Left colon (tissue), 2 donors: ENCODE measurements at places on chromosomes 4 and X. TPM values are rescaled to one million over a fixed set of nuclear protein-coding genes. Genes with fewer than 3 reads are reported as not detected.
A peak's percentile ranks its signal among the peaks of the same experiment; 100 is the strongest.

DNA sequence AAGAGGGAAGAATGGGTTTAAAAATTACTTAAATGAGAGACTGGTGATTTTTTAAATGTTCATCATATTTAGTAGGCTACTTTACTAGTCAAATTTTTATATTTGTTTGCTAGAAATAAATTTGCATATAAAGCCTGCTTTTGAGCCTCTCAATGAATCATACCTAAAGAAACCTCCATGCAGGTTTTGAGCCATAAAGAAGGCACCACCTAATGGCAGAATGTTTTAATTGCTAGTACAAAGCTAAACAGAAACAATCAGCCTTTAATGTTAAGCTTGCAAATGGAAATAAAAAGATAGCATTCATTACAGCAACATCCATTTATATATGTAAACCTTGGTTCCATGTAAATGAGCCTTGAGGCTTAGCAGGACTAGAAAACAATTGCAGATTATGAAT, 989.7 kb downstream of the CCSER1 start:
- no peak for DNase-seq

DNA sequence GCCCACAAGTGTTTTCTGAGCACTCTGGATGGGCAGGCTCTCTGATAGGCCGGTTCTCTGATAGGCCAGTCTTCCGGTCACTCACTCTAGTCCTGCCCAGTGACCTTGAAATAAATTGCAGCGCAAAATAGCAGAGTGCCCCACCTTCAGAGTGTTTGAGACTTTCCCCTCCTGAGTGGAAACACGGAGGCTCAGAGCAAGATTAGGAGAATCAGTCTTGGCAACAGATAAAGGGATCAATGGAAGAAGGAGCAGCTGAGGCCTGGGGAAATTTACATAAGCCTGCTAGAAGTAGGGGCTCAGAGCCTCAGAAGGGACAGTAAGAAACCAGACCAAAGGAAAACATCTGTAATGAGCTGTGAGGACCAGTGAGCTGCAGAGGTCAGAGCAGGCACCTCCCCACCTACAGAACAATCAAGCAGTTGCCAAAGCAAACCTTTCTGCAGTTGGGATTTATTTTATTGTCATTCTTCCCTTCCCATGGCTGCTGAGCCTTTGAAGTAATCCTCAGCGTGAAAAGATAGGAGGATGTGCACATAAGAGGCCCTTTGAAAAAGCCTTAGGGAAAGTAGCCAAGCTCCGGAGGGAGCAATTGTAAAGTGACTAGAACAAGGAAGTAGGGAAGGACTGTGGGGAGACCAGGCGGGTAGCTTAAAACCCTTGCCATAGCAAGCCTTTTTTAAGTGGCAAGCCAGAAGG, 89.1 kb upstream of the TSPAN5 start:
- peak; percentile 65 for DNase-seq

- DNase-seq, result no peak
Observed at GRCh38 chr4:30866346-30866745, 146.2 kb downstream of the PCDH7 start.

DNA sequence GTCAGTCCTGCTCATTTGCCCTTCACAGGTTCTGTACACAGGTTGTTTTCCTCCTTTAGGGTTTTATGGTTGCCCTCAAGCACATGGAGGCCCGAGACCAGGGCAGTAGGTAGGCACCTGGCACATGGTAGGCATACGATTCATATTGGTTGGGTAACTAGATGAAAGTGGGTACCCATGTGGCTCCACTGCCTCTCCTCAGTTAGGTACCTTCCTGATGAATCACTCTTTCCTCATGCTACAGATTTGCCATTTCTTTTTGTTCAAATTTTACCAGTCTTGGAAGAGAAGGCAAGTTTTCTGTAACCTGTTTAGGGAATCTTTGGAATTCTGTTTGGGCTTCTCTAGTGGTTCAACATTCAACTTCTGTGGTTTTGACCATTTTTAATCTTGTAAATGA, 121.3 kb downstream of the FHIP1A start:
- no peak for DNase-seq

DNA sequence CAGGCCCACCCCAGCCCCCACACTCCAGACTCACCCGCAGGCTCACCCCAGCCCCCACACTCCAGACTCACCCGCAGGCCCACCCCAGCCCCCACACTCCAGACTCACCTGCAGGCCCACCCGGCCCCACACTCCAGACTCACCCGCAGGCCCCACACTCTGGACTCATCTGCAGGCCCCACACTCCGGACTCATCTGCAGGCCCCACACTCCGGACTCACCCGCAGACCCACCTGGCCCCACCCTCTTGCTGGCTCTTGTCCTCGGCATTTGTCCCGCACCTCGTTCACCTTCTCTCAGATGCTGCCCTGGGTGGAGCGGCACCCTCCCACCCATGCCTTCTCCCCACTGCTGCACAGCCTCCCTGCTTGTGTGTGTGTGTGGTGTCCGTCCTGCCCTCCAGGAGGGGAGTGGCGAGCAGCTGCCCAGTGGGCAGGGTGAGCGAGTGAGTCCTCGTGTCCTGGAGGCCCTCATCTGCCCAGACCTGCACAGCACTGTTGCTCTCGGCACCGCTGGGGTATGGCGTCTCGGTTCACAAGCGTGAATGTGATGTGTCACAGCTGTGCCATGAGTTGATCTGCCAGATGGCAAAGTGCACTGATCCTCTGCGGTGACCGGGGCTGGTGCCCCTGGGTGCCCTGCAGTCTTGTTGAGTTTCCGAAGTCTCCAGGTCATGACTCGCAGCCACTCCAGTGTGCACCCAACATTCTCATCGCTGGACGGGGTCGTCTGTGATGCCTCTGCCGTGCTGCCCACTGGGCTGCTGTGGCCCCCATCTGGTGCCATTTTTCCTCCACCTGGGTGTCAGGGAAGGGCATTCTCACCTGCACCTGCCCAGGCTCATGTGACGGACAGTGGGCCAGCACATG, 27.7 kb downstream of the MAEA start:
- DNase-seq, result no peak

DNA sequence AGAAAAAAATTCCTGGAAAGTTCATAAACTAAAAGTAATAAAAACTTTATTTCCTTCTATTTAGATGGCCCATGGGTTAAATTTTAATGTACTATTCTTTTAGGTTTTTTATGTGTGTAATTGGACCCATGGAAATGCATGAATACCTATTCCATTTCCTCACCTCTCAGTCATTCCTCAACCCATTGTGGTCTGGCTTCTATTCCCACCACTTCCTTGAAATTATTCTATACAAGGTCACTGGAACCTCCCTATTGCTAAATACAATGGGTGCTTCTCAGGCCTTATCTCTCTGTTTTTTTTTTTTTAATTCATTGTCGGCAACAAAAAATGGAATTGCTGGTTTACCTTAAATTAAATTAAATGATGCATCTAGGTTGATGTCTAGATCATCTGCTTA, 17.2 kb downstream of the SLC39A8 start:
- no peak for DNase-seq

DNA sequence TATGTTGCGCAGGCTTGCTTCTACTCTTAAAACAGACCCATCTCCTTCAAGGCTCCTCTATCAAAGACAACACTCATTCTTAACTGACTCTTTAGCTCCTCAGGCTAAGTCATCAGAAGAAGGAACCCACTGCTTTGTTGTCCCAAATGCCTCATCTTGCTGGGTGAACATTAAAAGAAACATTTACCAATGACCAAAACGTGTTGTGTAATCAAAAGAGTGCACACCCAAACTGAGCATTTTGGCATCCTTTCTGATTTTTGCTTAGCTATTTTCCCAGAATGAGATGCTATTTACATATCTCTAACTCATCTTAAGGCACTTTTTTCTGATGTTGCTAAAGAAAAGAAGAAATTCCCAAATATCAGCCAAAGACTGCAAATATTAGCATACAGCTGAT, 131.7 kb upstream of the VCX3A start:
- no peak for DNase-seq

DNA sequence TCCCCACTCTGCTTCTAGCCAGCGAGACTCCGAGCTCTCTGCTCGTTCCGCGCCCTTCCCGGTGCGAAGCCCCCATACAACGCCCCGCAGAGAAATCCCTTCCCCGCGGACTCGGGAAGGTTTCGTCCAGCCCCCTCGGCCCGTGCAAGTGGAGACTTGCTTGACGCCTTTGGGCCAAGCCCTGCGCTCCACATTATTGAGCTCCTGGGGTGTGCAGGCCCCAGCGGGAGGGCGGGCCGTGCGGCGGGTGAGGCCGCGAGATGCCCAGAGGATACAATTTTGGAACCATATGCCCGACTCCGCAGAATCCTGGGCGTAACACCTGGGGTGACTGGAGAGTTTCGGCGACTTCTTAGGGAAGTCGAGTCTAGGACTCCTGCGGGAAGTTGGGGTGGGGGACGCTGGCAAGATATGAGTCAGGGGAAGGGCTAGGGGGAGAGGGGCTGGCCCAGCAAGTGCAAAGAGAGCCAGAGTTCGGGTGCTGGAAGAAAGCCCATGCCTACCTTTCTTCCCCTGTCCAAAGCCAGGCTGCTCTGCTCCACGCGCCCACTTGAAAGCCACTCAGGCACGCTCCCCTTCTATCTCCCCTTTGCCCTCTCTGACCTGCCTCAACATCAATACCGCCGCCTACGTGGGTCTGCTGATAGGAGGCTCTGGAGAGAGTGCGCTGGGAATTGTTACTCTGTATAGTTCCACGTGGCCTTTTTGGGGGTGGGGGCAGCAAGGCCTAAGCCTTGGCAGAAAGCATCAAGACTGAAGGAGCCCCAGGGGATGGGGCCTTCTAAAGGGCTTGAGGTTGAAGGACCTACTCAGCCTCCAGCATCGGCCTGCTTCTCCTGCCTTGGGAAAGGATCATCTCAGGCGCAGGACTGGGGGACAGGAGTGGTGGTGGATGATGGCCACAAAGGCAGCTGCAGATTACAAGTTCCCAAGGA, 1.2 kb upstream of the ELF4 start:
- no peak for DNase-seq

GRCh38 chrX:129654652-129655546, at the start of gene APLN:
Gene APLN (minus strand): TSS chrX:129654956. CDS start chrX:129654630, 326 bp downstream.
- peak; percentile 28 for DNase-seq

DNA sequence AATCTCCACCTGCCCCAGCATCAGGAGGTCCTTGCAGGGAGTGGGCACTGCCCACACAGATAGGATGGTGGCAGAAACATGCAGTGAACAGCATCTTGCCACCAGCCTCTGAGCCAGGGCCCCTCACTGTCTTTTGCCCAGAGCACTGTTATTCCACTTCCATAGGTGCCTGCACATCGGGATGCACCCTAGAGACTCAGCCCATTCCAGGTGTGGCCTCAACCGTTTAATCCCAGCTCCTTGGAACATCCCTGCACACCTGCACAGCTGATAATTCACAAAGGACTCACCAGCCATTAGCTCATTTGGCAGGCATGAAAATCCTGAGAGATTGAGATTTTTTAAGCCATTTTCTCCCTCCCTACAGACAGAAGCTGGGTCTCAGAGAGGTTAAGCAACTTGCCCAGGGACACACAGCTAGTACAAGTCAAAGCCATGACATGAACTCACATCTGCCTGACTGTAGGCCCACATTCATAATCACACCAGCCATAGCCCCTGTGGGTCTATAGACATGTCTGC, 116.3 kb downstream of the EFNB1 start:
- DNase-seq, result no peak

- no peak for DNase-seq
Observed at GRCh38 chr4:27844376-27844775, 983.7 kb downstream of the STIM2 start.

- no peak for DNase-seq
Observed at GRCh38 chr4:149897783-149898182, 82.1 kb upstream of the IQCM start.

FAM47C gene
- total RNA-seq, result not detected

RBMXL3 gene
- not detected for total RNA-seq

ADGRG2 gene
- total RNA-seq, result 0.45 TPM

TSPAN6 gene
- total RNA-seq, result 154 TPM

ASB12 gene
- 0.67 TPM for total RNA-seq

ANTXR2 gene
- total RNA-seq, result 135 TPM

RAB40A gene
- 0.27 TPM for total RNA-seq

BLOC1S4 gene
- 15.0 TPM for total RNA-seq

CNOT6L gene
- total RNA-seq, result 49.8 TPM

SYP gene
- total RNA-seq, result 6.9 TPM

RENBP gene
- 8.6 TPM for total RNA-seq

MED12 gene
- total RNA-seq, result 37.9 TPM
